ENCODE measurements at places on chromosomes 7 and 10.

- DNase-seq: no peak
These were observed 119.0 kb upstream of the FEZF1 start for GRCh38 chr7:122423591-122423990.

- DNase-seq: no peak
These were observed 114.0 kb downstream of the GRID1 start for GRCh38 chr10:86252556-86252955.

- DNase-seq: no peak
These were observed 254.0 kb upstream of the PPP2R2D start for GRCh38 chr10:131646551-131647525.

GRCh38 chr7:157523371-157523765 lies 186.6 kb downstream of the DNAJB6 start:
- DNase-seq: no peak

- DNase-seq: no peak
These were observed 710.6 kb upstream of the GALNT17 start for GRCh38 chr7:70421319-70421718.

- no peak for DNase-seq
These were observed 23.8 kb upstream of the GLCCI1 start for GRCh38 chr7:7944619-7945282.

GRCh38 chr7:25091176-25091575 lies 33.9 kb downstream of the CYCS start:
- no peak for DNase-seq
